ENCODE measurements at places on chromosomes 16 and 17.

- no peak for DNase-seq
These were observed 1.3 kb downstream of the GPATCH8 start for GRCh38 chr17:44501866-44502375.

GRCh38 chr17:48726916-48727286 lies 1.6 kb downstream of the HOXB13 start:
- no peak for DNase-seq

- no peak for DNase-seq
These were observed 13.8 kb downstream of the CASKIN2 start for GRCh38 chr17:75501378-75502071.

GRCh38 chr17:81803728-81804558 lies at the start of gene GCGR:
Gene GCGR (plus strand): TSS chr17:81804150. CDS start chr17:81809019, 4,869 bp downstream.
- no peak for DNase-seq

DNA sequence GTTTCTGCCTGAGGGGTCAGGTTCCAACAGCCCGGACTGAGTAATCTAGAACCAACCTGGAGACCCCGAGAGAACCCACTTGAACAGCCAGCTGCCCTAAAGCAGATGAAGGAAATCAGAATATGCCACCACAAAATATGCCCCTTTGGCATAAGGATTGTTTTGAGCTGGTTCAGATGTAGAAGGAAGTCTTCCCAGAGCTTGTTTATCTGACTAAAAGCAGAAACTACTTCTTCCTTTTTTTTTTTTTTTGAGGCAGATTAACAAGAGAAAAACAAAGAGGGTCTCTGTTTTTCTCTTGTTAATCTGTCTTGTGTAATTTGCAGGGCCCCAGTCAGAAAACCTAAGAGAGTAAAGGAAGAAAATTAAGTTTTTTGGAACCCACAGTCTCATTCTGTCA lies 53.0 kb downstream of the PECAM1 start:
- no peak for DNase-seq

GRCh38 chr17:82923366-82924113 lies 83.7 kb upstream of the ZNF750 start:
- no peak for DNase-seq

DNA sequence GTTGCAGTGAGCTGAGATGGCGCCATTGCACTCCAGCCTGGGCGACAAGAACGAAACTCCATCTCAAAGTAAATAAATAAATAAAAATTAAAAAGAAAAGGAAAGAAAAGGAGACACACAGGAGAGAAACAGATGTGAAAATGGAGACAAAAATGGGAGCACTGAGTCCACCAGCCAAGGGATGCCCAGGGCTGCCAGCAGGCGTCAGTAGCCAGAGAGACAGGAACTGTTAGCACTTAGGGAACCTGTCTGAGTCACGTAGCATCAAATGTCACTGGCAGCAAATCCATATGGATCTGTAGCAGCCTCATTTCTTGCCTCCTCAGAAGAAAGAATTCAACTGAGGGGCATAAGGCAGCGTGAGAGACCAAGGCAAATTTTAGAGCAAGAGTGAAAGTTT lies 79.7 kb downstream of the CYLD start:
- no peak for DNase-seq

- DNase-seq, result no peak
These were observed 40.5 kb upstream of the HS3ST3A1 start for GRCh38 chr17:13642188-13642587.

DNA sequence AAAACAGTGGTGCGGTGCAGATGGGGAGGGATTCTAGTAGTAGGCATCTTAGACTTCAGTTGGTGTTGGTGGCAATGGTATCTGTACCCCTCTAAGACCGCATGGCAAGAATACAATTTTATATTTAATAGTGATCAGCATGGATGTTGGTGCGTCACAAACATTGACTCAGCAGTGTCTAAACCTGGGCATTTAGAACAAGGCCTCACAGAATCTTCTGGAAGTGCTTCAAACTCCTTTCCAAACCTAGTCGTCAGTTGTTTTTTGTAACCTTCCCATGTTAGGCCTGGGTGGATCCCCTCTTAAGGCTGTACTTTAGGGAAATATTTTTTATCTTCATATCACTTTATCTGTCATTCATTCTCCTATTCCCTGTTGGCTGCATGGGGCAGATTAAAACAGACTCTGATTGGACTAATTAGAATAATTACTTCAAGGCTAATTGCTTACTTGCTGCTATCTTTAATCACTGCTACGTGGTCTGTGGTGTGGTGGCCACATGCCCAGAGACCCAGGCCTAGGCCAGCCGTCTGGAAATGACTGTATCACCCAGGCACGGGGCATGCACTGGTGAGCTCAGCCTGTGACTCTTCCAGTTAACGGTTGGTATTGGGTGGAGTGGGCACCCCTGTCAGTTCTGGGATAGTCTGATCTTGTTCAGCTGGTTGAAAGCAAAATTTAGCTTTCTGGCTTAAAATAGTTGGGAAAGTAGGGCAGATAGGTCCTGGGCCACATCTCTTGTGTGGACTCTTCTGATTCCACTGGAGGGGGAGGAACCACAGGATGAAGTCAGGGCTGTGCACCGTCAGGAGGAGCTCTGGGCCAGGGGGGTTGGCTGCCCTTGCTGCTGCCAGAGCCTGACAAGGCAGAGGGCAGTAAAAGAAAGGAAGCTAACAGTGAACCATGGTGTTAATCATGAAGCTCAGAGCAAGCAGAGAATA lies 4.5 kb downstream of the ALKBH5 start:
- DNase-seq, result no peak

DNA sequence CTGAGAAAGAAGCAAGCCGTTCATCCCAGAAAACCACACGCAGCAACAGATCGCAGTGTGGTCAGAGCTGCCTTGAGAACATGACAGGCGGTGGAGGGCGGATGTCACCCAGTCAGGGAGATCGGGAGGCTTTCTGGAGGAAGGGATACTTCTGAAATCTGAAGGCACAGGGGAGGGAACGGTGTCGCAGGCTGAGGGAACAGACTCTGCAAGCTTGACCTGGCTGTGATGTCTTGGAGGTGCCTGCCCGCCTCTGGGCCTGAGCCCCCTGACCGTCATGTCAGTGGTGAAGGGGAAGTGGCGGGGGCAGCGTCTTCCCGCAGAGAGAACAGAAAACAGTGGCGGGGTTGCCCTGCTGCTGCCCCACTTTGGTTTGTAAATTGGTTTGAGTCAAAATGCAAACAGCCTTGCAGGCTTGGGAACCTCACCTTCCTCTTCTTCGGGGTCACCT lies 8.1 kb upstream of the ATP2A3 start:
- no peak for DNase-seq

- DNase-seq, result no peak
These were observed 64.7 kb downstream of the ELAC2 start for GRCh38 chr17:12953156-12953555.

GRCh38 chr17:17815436-17816200 lies 21.2 kb downstream of the SREBF1 start:
- no peak for DNase-seq

- DNase-seq, result peak; percentile 23
These were observed 25.8 kb upstream of the HLF start for GRCh38 chr17:55238931-55239297.

GRCh38 chr17:73838815-73839214 lies 194.6 kb upstream of the SDK2 start:
- no peak for DNase-seq

- DNase-seq, result no peak
These were observed 39.0 kb upstream of the TANC2 start for GRCh38 chr17:62927083-62927482.

- no peak for DNase-seq
These were observed 8.9 kb upstream of the MYL4 start for GRCh38 chr17:47200325-47200664.

DNA sequence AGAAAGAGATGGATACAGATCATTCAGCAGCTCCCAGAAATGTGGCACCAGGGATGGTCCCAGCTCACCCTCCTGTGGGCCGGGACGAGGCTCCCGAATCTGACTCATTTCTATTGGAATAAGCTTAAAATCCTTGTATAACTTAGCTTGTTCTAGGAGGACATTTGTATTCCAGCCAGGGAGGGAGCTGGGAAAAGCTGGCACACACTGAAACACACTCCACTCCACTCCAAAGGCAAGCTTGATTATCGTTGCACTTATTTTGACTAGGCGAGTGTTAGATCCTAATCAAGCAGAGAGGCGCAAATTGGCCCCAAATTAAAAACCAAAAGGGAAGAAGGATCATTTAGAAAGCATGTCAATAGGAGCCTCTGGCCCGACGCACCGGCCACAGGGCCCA lies 339.5 kb downstream of the HS3ST4 start:
- no peak for DNase-seq

- no peak for DNase-seq
These were observed 468.1 kb downstream of the SOX9 start for GRCh38 chr17:72588961-72589360.

DNA sequence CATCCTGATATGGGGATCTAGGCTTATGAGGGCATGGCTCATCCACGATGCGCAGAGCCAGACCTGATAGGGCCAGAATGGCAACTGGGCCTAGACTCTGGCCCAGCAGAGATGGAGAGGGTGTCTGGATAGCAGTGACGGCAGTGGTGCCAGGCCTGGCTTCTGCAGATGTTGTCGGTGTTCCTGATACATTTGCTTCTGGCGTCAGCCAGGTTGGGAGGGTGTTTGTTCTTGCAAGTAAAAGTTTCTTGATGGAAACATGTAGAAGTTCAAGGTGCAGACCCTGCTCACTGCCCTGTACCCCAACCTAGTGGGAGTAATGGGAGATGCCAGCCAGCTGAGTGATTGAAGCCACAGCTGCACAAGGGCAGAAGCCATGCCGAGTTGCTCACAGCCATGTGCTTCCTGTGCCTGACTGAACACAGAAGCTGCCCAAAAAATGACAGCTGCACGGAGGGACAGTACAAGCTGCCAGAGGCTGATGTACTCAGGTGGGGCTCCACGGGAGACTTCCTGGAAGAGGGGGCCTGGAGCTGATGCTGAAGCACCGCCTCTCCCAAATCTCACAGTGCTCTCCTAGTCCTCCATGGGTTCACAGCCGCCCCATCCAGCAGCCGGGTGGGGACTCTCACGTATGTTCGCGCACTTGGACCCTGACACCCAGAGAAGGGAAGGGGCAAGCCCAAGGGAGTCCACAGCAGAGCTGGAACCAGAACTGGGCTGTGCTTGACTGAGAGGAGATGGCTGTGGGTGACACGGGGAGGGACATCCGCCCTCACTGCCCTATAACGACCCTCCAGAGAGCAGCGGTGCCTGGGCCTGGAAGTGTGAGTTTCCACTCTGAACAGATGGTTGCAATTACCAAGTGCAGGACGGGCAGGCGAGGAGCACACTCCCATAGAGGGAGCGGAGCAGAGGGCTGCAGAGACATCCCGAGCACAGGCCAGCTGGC lies 78.7 kb downstream of the N4BP1 start:
- DNase-seq, result no peak

DNA sequence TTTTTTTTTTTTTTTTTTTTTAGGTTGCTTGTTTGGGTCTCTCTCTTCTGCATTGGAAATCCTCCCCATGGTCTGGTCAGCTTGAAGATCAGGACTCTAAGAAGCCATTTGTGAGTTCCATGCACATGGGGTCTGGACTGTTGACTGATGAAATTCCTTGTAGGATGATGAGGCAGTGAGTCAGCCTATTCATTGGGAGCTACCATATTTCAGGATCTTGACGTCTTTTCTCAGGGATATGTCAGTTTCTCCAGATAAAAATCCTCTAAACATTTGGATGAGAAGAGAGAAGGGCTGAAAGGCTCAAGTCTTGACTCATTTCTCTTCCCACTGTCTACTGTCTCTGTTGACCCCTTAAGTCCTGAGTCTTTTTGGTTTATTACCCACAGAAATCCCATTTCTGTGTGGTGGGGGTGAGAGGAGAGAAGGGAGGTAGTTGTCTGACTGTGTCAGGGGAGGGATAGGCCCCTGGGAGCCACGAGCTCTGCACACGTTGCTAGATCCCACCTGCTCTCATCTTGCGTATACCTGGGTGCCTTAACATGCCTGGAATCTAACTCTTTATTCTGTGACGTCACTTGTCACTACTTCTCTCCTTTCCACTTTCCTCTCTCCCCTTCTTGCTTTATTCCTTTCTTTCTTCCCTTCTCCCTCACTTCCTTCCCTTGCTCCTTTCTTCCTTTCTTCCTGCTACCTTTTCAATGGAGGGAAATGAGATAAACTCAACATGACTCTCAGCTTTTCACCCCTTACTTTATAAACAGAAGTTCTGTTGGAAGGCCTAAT lies 333.1 kb upstream of the XYLT1 start:
- peak; percentile 1 for DNase-seq

- DNase-seq, result no peak
These were observed 215.9 kb downstream of the RPTOR start for GRCh38 chr17:80760511-80760911.

- DNase-seq, result peak; percentile 45
These were observed 65.9 kb downstream of the CEP95 start for GRCh38 chr17:64572682-64573154.

- DNase-seq, result no peak
These were observed 22.1 kb downstream of the SLC7A6 start for GRCh38 chr16:68286153-68287074.

DNA sequence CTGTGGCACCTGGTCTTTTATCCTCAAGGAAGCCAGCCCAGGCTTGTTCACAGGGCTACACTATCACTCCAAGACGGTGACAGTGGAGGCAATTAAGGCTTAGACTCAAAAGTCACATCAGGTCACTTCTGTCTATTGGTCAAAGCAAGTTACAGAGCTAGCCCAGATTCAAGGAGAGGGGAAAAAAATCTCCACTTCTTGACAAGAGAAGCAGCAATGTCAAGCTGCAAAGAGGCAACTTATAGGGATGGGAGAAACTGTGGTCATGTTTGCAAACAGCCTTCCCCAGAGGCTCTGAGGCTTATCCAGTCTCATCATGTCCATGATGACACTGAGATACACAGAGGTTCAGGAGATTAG lies 31.6 kb downstream of the SERPINF1 start:
- no peak for DNase-seq

- DNase-seq, result no peak
These were observed 6.5 kb upstream of the TLE7 start for GRCh38 chr16:71448274-71448866.

DNA sequence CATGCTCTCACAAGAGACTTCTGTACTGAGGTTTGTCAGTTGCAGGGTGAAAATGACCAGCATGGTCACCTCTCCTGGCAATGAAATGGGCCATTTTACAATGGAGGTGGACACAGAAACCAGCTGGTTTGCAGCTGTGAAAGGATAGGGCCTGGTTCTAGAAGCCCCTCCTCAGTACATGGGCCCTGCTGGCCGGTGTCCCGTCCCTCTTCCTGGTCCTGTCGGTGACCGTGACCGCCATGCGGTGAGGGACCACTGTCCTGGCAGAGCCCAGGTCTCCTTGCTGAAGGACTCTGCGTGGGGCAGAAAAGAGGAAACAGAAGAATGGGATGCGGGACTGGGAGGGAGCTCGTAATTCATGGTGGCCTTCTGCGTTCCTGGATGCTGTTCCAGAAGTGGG lies 76.0 kb upstream of the ZNF423 start:
- DNase-seq, result no peak
